Neural crest cell (in vitro differentiated cells): ENCODE measurements at places on chromosomes 7 and 10.

GRCh38 chr7:159007364-159007995 is 137.2 kb downstream of the VIPR2 start:
- H3K4me3 ChIP-seq = no peak overlapping the region
- DNase-seq = no peak
- H3K27me3 ChIP-seq = peaks cover 17% of the 10 kb centered on the region
- no peaks in the 10 kb centered on the region for H3K36me3 ChIP-seq
- no peak overlapping the region for H3K27ac ChIP-seq

GRCh38 chr10:34297541-34298345 is 517.4 kb downstream of the PARD3 start:
- H3K4me1 ChIP-seq = peaks cover 34% of the 10 kb centered on the region
- no peak for DNase-seq
- H3K36me3 ChIP-seq = peaks cover 6% of the 10 kb centered on the region
- H3K27ac ChIP-seq = no peak overlapping the region
- no peaks in the 10 kb centered on the region for H3K27me3 ChIP-seq

GRCh38 chr10:71850021-71850742 is 869 bp downstream of the PSAP start:
- DNase-seq = no peak
- no peaks in the 10 kb centered on the region for H3K36me3 ChIP-seq
- peaks cover 52% of the 10 kb centered on the region for H3K4me1 ChIP-seq
- peak overlapping the region; percentile 91 for H3K4me3 ChIP-seq
- H3K27me3 ChIP-seq = no peaks in the 10 kb centered on the region
- H3K27ac ChIP-seq = peak overlapping the region; percentile 43

DNA sequence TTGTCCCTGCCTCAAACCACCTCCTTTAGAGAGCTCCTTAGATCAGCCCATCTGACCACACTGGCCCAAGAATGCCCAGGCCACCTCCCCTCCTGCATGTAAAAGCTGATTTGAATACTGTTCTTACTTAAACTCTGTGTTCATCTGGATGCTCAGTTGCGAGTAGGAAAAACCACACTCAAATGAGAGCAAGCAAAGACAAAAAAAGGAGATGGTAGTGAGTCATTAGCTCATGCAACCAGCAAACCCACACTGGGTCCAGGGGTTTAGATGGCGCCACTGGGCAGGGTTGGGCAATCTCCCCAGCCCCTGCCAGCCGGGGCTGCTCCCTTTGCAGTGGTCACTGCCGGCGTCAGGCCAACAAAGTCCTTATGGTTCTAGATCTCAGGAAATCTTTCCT is 32.7 kb downstream of the TSPAN15 start:
- DNase-seq = no peak
- H3K36me3 ChIP-seq = peaks cover 4% of the 10 kb centered on the region
- no peak overlapping the region for H3K27ac ChIP-seq

DNA sequence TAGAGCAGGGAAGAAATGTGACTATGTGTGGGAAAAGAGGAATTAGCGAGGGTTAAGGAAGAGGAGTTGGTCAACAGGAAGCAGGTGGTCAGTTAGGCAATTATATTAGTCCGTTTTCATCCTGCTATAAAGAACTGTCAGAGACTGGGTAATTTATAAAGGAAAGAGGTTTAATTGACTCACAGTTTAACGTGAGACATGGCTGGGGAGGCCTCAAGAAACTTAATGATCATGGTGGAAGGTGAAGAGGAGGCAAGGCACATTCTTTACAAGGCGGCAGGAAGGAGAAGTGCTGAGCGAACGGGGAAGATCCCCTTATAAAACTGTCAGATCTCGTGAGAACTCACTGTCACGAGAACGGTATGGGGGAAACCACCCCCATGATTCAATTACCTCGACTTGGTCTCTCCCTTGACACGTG is 35.0 kb downstream of the RAMP3 start:
- peak overlapping the region; percentile 25 for H3K27ac ChIP-seq
- no peak for DNase-seq
- H3K27me3 ChIP-seq = no peaks in the 10 kb centered on the region
- H3K4me1 ChIP-seq = peaks cover 23% of the 10 kb centered on the region
- H3K36me3 ChIP-seq = peaks cover 2% of the 10 kb centered on the region

- no peak for DNase-seq
- H3K27ac ChIP-seq = no peak overlapping the region
- H3K27me3 ChIP-seq = peaks cover 49% of the 10 kb centered on the region
- H3K36me3 ChIP-seq = peaks cover 15% of the 10 kb centered on the region
Observed at GRCh38 chr7:143361552-143362130, 872 bp downstream of the FAM131B start.

DNA sequence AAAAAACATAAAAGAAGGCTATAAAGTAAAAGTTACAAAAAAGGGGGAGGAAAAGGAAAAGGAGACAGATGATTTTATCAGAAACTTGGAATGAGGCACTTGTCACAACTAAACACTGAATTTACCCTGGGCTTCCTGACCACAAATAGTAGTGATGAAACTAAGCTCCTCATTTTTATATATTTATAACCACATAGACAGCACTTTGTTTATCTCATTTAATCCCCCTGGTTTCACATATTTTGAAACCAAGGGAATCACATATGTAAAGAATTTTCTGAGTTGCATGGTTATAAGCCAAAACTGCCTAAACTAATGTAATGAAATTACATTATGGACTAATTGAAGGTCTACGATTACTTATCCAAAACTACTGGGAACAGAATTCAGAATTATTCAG is 39.6 kb upstream of the MET start:
- H3K36me3 ChIP-seq = no peaks in the 10 kb centered on the region
- peaks cover 5% of the 10 kb centered on the region for H3K4me1 ChIP-seq
- H3K27ac ChIP-seq = no peak overlapping the region
- H3K4me3 ChIP-seq = no peak overlapping the region
- DNase-seq = no peak
- H3K27me3 ChIP-seq = no peaks in the 10 kb centered on the region

- H3K27ac ChIP-seq = no peak overlapping the region
- H3K36me3 ChIP-seq = no peaks in the 10 kb centered on the region
- no peaks in the 10 kb centered on the region for H3K27me3 ChIP-seq
- no peak overlapping the region for H3K4me3 ChIP-seq
- H3K4me1 ChIP-seq = no peaks in the 10 kb centered on the region
- DNase-seq = no peak
Observed at GRCh38 chr7:86600506-86601290, 43.0 kb upstream of the GRM3 start.

DNA sequence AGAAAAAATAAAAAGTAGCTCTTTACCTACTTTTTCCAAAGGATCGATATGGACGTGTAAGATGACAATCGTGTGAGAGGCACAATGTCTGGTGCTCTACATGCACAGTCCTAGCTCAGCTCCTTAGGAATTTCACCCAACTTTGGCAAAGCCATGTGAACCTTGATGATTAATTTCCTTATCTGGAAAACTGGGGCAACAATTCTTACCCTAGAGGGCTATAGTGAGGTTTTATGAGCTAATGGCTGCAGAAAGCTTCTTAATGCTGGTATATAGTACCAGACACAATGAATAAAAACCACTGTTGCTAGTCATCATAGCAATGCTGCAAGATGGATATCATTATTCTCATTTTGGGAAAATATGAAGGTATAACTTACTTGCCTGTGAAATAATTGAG is 202.7 kb downstream of the PARD3 start:
- no peaks in the 10 kb centered on the region for H3K27me3 ChIP-seq
- H3K27ac ChIP-seq = no peak overlapping the region
- peaks cover 33% of the 10 kb centered on the region for H3K4me1 ChIP-seq
- H3K36me3 ChIP-seq = no peaks in the 10 kb centered on the region

- H3K27me3 ChIP-seq = no peaks in the 10 kb centered on the region
- H3K4me3 ChIP-seq = no peak overlapping the region
- no peak for DNase-seq
- peak overlapping the region; percentile 35 for H3K27ac ChIP-seq
- H3K4me1 ChIP-seq = peaks cover 58% of the 10 kb centered on the region
- H3K36me3 ChIP-seq = peaks cover 7% of the 10 kb centered on the region
Observed at GRCh38 chr7:102122026-102122425, 164.6 kb upstream of the SH2B2 start.

DNA sequence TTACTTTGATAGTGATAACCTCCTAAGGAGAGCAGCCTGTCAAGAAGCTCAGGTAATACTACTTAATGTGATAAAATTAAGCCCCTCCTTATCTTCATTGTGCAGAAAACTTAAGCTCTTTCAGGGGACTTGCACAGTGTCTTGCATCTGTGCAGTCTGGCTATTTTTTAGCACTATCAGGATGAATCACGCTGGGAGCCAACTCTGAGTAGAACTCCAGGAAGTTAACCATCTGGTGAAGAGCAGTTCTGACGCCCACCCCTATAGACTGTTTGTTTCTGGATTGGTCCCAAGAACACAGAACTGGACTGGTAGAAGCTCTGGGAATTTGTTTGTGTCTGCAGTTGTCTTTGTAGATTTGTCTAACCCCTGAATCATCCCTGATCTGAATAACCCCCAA is 41.9 kb downstream of the AGK start:
- H3K36me3 ChIP-seq = peaks cover 17% of the 10 kb centered on the region
- H3K4me1 ChIP-seq = no peaks in the 10 kb centered on the region
- no peak overlapping the region for H3K4me3 ChIP-seq
- H3K27me3 ChIP-seq = no peaks in the 10 kb centered on the region
- no peak for DNase-seq

DNA sequence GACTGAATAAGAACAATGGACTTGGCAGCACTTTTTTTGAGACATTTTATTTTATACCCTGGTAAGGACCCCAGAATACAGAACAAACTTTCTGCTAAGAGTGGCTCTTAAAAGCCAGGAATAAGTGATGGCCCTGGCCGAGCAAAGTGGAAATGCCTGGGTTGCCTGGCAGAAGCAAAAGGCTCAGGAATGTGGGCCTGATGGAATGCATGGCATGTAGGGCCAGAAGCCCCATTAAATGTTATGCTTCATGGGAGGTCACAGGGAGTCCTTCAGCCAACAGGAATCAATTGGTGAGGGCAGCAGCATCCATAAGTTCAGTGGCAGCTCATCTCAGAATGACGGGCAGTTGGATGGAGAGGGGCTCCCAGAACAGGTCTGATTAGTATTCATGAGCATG is 301.5 kb upstream of the CACNA2D1 start:
- H3K36me3 ChIP-seq = no peaks in the 10 kb centered on the region
- no peaks in the 10 kb centered on the region for H3K27me3 ChIP-seq
- H3K27ac ChIP-seq = no peak overlapping the region
- DNase-seq = no peak
- no peaks in the 10 kb centered on the region for H3K4me1 ChIP-seq

- no peak overlapping the region for H3K4me3 ChIP-seq
- H3K4me1 ChIP-seq = no peaks in the 10 kb centered on the region
- no peak overlapping the region for H3K27ac ChIP-seq
- H3K27me3 ChIP-seq = no peaks in the 10 kb centered on the region
- no peak for DNase-seq
Observed at GRCh38 chr7:11297126-11297625, 323.5 kb downstream of the PHF14 start.

GRCh38 chr10:74787457-74787856 is 38.9 kb upstream of the KAT6B start:
- no peak overlapping the region for H3K4me3 ChIP-seq
- no peaks in the 10 kb centered on the region for H3K4me1 ChIP-seq
- no peak for DNase-seq

DNA sequence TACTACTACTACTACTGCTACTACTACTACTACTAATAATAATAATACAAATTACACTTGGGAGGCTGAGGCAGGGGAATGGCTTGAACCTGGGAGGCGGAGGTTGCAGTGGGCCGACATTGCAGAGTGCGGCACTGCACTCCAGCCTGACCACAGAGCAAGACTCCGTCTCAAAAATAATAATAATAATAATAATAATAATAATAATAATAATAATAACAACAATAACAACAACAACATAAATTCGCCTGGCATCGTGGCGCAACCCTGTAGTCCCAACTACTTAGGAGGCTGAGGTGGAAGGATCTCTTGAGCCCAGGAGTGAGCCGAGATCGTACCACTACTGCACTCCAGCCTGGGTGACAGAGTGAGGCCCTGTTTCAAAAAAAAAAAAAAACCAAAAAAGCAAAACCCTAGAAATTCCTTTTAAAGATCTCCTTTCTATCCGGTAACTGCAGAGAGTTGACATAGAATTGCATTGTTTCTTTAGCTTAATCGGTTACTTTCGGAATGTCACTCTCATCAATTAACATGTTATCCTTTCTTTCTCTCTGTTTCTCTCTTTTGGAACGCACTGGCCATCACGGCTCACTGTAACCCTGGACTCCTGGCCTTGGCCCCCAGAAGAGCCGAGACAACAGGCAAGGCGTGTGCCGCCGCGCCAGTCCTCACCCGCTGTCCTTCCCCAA is 972 bp downstream of the PHYH start:
- peaks cover 21% of the 10 kb centered on the region for H3K4me1 ChIP-seq
- H3K36me3 ChIP-seq = no peaks in the 10 kb centered on the region
- DNase-seq = no peak
- H3K4me3 ChIP-seq = peak overlapping the region; percentile 69

DNA sequence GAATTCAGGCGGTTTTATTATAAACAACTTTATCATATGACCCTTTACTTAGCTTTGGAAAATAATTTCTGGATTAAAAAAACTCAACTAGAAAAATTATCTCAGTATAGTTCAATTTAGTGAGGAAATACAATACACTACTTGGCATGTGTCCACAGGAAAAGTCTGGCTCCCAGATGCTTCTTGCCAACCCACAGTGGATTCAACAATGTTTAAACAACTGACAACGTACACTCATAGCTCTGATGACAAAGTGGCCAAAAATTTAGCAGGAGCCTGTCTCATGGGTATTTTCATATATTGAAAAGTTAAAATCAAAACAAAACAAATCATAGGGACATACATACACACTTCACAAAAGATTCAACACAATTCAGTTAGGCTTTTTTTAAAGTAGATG is 158.8 kb downstream of the SKAP2 start:
- peaks cover 3% of the 10 kb centered on the region for H3K4me1 ChIP-seq
- H3K4me3 ChIP-seq = no peak overlapping the region

DNA sequence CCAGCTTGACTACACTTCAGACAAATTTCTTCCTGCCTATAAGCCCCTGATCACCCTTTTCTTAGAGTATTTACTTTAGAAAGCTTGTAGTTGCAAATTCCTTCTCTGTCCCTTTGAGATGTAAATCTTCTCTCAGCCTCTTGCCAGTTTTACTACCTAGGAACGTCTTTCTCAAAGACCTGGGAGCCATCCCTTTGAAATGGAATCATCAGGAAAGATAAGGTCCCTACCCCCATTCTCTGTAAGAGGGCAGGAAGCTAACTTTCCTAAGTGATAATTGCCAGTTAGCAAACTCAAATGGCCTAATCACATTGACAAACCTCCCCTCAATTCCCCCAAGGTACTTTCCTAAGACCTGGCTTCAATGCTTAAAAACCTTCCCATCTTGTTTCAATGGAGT is 304.5 kb downstream of the MDFIC start:
- H3K36me3 ChIP-seq = no peaks in the 10 kb centered on the region
- no peak overlapping the region for H3K4me3 ChIP-seq
- H3K4me1 ChIP-seq = peaks cover 6% of the 10 kb centered on the region
- H3K27me3 ChIP-seq = no peaks in the 10 kb centered on the region
- no peak overlapping the region for H3K27ac ChIP-seq

- H3K36me3 ChIP-seq = peaks cover 7% of the 10 kb centered on the region
- DNase-seq = peak; percentile 14
- no peak overlapping the region for H3K27ac ChIP-seq
- no peaks in the 10 kb centered on the region for H3K27me3 ChIP-seq
- H3K4me1 ChIP-seq = no peaks in the 10 kb centered on the region
- no peak overlapping the region for H3K4me3 ChIP-seq
Observed at GRCh38 chr7:66140924-66141323, 26.3 kb downstream of the CRCP start.

- H3K27me3 ChIP-seq = no peaks in the 10 kb centered on the region
- H3K4me1 ChIP-seq = peaks cover 65% of the 10 kb centered on the region
- peak overlapping the region; percentile 94 for H3K27ac ChIP-seq
- H3K4me3 ChIP-seq = no peak overlapping the region
- peaks cover 24% of the 10 kb centered on the region for H3K36me3 ChIP-seq
Observed at GRCh38 chr10:125084614-125085257, 75.6 kb downstream of the CTBP2 start.
